ENCODE measurements at places on chromosomes 6 and 20.

GRCh38 chr6:14092838-14093789, 24.5 kb upstream of the CD83 start:
- no peak for DNase-seq

DNA sequence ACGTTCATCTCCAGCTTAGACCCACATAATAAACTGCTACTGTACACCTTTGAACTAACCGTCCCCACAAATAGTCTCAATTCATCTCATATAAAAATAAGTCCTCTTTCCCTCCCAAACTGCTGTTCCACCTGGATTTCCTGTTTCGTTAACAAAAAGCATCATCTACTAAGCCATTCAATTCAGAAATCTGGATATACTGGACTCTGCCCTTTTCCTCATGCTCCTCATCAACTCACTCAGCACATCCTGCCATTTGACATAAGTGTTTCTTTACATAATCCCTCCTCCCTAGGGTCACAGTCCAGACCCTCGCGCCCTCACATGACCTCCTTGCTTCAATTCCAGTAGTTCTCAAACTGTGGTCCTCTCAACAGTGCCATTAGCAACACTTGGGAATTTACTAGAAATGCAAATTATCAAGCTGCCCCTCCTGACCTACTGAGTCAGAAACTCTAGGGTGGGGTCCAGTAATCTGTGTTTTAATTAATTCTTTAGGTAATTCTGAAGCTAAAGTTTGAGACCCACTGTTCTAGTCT, 4.5 kb downstream of the MKKS start:
- no peak for DNase-seq

DNA sequence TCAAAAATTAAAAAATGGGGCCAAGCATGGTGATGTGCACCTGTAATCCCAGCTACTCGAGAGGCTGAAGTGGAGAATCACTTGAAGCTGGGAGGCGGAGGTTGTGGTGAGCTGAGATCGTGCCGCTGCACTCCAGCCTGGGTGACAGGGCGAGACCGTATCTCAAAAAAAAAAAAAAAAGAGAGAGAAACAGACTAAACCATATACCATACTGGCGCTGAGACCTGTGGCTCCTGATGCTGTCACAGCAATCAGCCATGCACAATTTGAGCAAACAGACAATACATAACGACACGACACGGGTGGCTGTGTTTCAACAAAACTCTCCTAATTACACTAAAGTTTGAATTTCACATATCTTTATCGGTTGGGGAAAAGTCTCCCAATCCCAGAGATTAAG, 14.9 kb upstream of the CBFA2T2 start:
- no peak for DNase-seq

- no peak for DNase-seq
Measured at GRCh38 chr6:98039904-98040607, 757.0 kb upstream of the MMS22L start.

- no peak for DNase-seq
Measured at GRCh38 chr6:166603043-166603690, 16.7 kb upstream of the RAMACL start.

DNA sequence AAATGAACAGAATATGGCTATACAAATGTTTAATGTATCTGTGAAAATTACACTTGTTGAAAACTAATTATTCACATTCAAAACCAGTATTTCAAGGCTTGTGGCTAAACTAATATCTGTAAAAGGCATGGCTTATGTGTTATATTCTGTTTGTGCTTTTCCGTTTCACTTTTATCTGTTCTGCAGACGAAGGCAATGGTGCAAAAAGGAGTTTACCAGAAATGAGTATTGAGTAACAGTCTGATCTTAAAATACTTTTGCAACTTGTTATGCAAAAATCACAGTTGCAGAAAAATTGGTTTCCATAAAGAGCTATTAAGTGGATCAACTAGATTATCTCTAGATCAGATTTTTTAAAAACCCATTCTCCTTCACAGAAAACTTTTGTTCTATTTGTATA, 9.4 kb upstream of the STX11 start:
- DNase-seq: no peak

DNA sequence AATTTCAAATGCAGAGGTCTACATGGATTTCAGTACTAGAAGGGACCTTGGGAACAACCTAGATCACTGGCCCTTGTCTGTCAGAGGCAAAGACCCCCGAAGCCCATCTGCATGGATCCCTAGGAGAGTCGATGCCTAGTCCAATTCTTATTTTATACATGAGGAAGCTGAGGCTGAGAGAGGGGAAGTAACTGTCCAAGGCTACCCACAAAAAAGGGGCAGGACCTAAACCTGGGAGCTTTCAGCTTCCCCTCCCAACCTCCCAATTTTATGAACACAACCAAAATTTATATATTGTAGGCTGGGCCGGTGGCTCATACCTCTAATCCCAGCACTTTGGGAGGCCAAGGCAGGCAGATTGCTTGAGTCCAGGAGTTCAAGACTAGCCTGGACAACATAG, 73.2 kb downstream of the TRERF1 start:
- no peak for DNase-seq

DNA sequence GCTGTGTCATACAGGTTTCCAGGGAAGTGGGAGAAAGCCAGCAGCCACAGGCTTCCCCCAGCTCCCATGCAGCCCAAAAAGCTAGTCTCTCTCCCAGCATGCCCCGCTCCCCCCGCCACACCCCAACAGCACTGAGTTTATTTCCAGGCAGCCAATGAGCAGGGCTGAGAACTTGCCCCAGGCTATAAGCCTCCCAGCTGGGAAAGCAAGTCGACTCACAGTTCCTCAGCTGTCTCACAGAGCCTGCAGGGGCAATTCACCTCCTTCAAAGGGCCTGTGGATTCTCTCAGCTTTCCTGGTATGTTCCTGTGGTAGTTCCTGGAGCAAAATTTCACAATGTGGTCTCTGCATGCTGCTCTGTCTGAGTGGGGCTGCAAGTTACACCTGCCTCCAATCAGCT, 34.2 kb downstream of the PAX1 start:
- DNase-seq: no peak

GRCh38 chr6:109015176-109015575, 79.5 kb downstream of the SESN1 start:
- no peak for DNase-seq

DNA sequence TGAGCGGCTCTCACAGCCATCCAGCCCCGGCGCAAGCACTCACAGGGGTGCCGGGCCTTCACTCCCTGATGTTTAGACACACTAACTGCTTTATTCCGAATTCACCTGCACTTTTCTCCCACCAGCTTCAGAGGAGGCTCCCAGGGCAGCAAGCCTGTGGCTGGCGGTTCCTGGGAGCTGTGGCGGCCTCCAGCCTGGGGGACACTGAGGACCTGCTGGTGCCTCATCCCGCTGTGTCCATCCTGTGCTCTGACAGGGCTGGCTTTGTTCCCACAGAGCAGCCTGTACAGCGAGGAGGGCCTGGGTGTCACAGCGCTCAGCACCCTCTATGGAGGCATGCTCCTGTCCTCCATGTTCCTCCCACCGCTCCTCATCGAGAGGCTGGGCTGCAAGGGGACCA, 3.1 kb downstream of the UNC93A start:
- no peak for DNase-seq

GRCh38 chr6:159831373-159831679, 31.2 kb downstream of the PNLDC1 start:
- DNase-seq: no peak

GRCh38 chr6:163516908-163517307, 102.4 kb downstream of the QKI start:
- no peak for DNase-seq

- DNase-seq: no peak
Measured at GRCh38 chr6:4347877-4348276, 212.5 kb upstream of the ECI2 start.

GRCh38 chr20:47330933-47331708, 25.4 kb downstream of the ZMYND8 start:
- no peak for DNase-seq

GRCh38 chr20:50574586-50574985, 64.4 kb downstream of the PTPN1 start:
- no peak for DNase-seq

- no peak for DNase-seq
Measured at GRCh38 chr6:26230351-26230750, 134.6 kb upstream of the BTN3A2 start.

DNA sequence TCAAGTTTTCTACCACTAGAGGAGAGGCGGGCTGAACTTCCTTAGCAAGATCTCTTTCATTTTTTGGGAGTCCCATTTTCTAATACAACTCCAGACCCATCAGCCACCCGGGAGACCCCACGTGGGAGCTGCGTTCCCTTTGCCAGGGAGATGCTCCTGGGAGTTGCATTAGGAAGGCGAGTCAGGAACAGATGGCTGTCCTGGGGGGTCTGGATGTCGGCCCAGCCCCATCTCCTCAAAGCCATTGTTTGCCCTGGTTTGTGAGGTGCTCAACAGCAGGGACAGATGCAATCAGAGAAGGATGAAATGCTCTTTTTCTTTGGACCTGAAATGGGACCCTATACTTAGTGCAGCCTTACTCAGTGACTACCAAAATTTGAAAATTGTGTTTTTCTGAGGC, 39.4 kb downstream of the CARMIL1 start:
- DNase-seq: no peak

DNA sequence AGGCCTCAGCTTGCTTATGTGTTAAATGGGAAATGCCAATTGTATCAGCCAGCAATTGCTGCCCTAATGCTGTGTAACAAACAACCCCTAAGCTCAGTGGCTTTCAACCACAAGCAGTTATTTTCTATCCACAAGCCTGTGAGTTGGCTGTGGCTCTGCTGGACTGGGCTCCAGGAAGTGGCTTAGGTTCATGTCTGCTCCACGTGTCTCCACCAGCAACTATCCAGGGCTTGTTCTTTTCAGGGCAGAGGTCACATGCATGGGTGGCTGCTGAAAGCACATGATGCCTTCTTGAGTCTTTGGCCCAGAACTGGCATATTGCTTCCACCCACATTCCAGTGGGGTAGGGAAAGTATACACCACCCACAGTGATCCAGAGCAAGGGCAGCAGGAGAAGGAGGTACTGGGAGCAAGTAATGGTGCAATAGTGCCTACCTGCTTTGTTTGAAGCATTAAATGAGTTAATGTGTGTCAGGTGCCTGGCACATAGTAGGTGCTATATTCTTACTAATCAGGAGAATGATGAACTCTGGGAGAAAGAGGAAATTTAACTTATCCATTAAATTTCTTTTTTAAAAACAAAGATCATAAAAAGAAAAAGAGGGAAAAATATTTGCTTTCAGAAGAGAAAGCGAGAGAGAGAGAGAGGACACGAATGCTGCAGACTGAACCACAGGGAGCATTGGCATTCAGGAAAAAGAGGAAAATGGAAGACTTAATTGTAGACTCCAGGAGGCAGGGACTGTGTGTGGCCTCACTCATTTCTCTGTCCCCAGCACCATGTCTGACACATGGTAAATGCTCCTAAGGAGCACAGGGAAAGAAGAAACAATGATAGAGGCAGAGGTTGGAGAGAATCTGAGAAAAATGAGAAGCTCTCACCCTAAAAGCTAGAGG, 25.2 kb upstream of the RNF24 start:
- no peak for DNase-seq

GRCh38 chr20:10465135-10465534, 30.0 kb downstream of the SLX4IP start:
- DNase-seq: no peak

- DNase-seq: no peak
Measured at GRCh38 chr20:4043796-4044195, 28.4 kb upstream of the RNF24 start.

DNA sequence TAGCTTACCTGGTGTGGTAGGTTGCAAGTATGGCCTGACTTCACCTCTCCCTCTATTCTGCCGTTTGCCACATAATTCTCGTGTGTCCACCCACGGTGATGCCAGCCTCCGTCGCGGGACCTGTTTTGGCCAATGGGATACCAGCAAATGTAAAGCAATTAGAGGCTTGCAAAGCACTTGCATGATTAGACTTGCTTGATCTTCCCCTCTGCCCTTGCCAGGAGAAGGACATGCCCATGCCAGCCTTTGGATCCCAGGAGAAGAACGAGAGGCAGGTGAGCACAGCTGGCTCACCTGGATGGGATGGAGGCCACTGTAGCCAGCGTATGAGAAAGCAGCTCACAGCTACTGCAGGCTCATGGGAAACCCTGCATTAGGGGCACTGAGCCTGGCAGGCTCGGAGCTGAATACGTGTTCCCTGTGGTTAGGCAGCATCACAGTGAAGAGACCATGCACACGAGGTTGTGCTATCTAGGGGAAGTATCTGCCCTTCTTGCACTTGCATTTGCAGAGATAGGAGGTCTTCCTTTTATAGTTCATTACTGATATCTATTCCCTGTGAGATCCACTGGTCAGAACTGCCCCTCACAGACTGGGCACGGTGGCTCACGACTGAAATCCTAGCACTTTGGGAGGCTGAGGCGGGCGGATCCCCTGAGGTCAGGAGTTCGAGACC, 62.4 kb downstream of the TMEM242 start:
- no peak for DNase-seq

- DNase-seq: no peak
Measured at GRCh38 chr6:99348288-99349170, 945 bp downstream of the FAXC start.

- DNase-seq: no peak
Measured at GRCh38 chr6:145073811-145074210, 661.5 kb downstream of the EPM2A start.

GRCh38 chr20:53346335-53346648, 247.3 kb downstream of the ZNF217 start:
- no peak for DNase-seq

DNA sequence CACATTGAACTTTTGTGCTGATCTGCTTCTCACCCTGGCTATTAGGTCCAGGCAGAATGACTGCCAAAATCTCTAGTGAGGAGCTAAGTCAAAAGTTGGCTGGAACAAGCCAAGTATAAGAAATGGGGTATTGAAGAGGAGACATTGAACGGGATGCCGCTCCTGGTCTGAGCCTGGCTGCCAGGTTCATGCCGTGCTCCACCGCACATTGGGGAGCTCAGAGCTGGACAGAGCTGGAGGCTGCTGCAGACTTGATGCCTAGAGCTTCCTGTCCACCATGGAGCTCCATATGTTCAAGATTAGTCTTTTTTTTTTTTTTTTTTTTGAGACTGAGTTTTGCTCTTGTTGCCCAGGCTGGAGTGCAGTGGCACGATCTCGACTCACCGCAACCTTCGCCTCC, 4.1 kb upstream of the IFT52 start:
- DNase-seq: no peak

DNA sequence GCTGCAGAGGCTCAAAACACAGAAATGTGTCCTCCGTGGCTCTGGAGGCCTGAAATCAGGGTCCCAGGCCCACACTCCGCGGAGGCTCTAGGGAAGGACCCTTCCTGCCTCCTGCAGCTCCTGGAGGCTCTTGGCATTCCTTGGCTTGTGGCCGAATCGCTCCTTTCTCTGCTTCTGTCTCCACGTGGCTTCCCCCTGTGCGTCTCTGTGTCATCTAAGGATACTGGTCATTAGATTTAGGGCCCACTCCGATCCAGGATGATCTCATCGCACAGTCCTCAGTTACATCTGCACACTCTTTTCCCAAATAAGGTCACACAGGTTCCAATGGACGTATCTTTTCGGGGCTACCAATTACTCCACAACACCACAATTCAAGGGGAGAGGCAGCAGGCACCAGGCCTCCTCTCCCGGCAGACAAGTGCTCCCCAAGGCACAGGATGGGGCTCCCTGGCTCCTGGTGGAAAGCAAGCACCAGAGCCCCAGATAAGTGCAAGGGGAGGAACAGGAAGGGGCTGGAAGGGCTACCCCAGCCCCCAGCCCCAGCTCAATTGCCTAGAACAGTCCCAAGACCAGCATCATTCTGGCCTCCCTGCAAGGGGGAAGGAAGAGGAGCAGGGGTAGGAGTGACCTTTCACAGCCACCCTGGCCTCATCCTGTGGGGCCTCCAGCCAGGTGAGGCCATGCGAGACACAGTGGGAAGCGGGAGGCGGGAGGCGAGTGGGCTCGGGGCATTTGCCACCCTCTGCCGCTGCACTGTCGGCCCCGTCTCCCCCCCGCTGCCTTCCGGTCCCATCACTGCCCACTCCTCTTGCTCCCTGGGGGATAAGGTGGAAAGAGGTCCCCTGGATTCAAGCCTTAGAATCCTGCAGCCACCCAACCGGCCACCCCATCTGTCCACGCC, 16.3 kb downstream of the NTSR1 start:
- DNase-seq: no peak

Data from stimulated activated CD8-positive, alpha-beta memory T cell treated with anti-CD3 and anti-CD28 coated beads, Interleukin-7, amount 100 ng/mL, for 24 hours (primary cell).